ENCODE measurements at places on chromosomes 12 and 14.

GRCh38 chr14:21712036-21712435 lies 38.4 kb upstream of the OR4E1 start:
- no peaks in the 10 kb centered on the region for H3K4me1 ChIP-seq
- no peaks in the 10 kb centered on the region for H3K36me3 ChIP-seq
- H3K4me3 ChIP-seq, result no peak overlapping the region
- no peak overlapping the region for H3K27ac ChIP-seq
- peaks cover 11% of the 10 kb centered on the region for H3K27me3 ChIP-seq

GRCh38 chr12:111359914-111360276 lies 9.0 kb downstream of the PHETA1 start:
- H3K36me3 ChIP-seq, result peaks cover 6% of the 10 kb centered on the region
- H3K4me1 ChIP-seq, result peaks cover 28% of the 10 kb centered on the region
- no peak for DNase-seq
- peaks cover 5% of the 10 kb centered on the region for H3K27me3 ChIP-seq

- H3K27ac ChIP-seq, result peak overlapping the region; percentile 94
- DNase-seq, result no peak
- peaks cover 56% of the 10 kb centered on the region for H3K4me1 ChIP-seq
- peaks cover 8% of the 10 kb centered on the region for H3K36me3 ChIP-seq
Measured at GRCh38 chr12:47802312-47802711, 17.4 kb downstream of the HDAC7 start.

- no peak overlapping the region for H3K4me3 ChIP-seq
- no peak for DNase-seq
- no peaks in the 10 kb centered on the region for H3K36me3 ChIP-seq
- H3K4me1 ChIP-seq, result peaks cover 2% of the 10 kb centered on the region
Measured at GRCh38 chr12:22712083-22712482, 87.1 kb downstream of the ETNK1 start.

DNA sequence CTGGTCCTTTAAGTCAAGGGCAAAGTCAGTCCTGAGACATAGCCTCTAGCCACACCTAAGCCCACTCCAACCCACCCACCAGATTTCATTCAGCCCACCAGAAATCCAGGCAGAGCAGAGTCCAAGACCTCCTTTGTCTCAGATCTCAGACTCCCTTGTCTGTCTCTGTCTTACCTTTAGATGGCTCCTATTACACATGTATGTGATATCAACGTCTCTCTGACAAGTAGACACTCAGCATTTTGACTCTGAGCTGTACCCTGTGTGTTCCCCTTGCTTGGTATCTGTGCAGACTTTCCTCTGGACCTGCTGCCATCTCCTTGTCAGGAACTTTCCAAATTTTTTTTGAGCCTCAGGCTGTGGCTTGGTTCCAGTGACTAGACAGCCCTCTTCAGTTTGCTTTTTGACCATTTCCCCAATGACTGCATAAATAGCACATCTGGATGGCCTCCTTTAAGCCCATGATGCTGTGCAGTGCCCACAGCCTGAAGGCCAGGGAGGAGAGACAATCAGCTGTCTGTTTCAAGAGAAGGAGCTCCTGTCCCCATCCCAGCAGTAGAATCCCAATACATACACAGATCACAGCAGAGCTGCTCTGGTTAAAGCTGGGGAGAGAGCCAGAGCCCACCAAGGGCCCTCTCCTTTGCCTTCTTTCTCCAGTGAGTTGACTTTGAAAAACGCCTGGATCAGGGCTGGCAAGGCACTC lies 7.0 kb downstream of the POU6F1 start:
- no peak overlapping the region for H3K4me3 ChIP-seq
- peaks cover 11% of the 10 kb centered on the region for H3K4me1 ChIP-seq
- no peak overlapping the region for H3K27ac ChIP-seq
- H3K27me3 ChIP-seq, result no peaks in the 10 kb centered on the region
- H3K36me3 ChIP-seq, result peaks cover 9% of the 10 kb centered on the region
